ENCODE measurements at places on chromosomes 1 and 21. TPM values are rescaled to one million over a fixed set of nuclear protein-coding genes. Genes with fewer than 3 reads are reported as not detected.

HES3 gene
- total RNA-seq = not detected

- no peak for DNase-seq
Observed at GRCh38 chr21:33308586-33309490, 15.9 kb upstream of the IFNAR1 start.

DNA sequence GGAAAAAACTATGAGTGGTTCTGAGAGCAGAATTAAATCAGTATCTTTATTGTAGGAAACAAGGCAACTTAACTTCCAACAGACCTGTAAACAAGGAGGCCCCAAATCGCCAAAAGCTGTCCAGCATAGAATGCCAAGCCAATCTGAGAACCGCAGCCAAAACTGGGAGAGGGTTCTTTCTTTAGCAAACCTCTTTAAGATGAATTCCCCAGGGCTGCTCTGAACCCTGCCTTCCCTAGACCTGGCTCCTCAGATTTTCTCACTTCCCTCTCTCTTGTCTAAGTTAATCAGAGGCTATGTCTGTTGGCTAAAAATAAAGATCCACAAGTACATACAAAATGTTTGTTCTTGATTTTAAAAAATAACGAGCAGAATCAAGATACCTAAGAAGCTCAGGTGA, 141.4 kb downstream of the SMYD3 start:
- no peak for DNase-seq

PLD5 gene
- not detected for total RNA-seq

DNA sequence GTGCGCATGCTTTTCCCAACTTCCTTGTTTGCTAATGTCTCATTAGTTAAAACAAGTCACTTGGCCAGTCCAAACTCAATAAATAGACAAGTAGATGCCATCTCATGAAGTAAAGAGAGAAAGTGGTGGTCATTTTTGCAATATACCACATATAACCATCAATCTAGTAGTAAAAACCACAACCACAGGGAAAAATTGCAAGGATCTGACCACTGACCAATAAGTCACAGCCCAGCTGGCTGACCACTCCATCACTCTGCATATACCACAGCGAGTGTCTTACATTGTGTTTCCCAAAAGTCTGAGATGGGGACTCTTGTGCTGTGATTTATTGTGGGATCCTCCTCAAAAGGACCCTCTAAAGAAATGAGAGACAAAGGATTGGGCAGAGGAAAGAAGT, 76.0 kb downstream of the FH start:
- DNase-seq = no peak

DNA sequence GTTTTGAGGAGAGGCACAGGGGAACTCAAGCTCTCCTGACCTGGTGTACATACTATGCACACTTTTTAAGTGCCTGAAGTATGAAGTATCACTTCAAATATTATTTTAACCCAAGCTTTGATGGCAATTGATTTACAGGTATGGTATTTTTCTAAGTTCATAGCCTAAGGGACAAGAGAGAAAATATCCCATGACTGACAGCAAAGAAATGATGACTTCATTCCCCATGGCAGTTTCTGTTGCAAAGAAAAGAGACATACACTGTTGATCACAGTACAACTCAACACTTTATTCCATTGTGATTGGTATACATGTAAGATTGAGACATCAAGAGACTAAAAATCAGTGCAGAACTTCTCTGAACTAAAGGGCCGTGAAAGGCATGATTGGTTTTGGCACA, 41.8 kb upstream of the BCL10 start:
- DNase-seq = no peak

MYOG gene
- not detected for total RNA-seq

GRCh38 chr1:231206856-231207255, 34.2 kb upstream of the GNPAT start:
- no peak for DNase-seq

FCRLB gene
- total RNA-seq = 5.3 TPM

RNF186 gene
- total RNA-seq = not detected

DNA sequence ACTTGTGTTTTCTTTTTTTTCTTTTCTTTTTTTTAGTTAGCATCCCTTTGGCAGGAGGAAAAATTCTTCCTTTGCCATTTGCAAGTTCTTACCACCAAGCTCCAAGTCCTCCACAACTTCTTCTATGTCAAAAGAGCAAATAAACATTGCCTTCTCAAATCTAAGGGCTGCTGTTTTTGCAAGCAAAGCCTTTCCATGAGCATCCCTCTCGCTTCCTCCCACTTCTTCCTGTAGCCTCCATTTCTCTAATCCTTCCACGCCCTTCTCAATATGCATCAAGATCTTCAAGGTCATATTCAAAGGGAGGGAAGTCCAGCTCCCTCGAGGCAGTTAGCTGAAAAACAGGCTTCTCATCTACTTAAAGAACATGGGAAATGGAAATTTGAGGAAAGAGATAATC, 147.1 kb downstream of the ADSS2 start:
- DNase-seq = no peak

DNA sequence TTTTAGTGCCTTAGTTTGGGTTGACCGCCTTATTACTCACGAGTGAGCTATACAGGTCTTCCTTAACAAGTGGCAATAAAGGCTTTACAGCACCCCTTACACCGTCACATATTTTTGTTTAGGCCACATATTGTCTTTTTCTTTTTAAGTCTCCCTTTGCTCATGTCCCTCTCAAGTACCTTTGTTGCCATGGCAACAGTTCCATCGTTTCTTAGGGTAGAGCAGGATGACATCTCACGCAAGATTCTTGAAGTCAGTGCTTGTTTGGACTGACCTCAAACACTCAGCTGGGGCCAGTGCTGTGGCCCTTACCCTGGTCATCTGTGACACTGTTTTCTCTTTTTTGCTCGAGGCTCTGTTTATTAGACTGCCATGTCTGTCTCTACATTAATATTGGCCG, 69.8 kb downstream of the PBX1 start:
- no peak for DNase-seq

GJC2 gene
- total RNA-seq = not detected

DNA sequence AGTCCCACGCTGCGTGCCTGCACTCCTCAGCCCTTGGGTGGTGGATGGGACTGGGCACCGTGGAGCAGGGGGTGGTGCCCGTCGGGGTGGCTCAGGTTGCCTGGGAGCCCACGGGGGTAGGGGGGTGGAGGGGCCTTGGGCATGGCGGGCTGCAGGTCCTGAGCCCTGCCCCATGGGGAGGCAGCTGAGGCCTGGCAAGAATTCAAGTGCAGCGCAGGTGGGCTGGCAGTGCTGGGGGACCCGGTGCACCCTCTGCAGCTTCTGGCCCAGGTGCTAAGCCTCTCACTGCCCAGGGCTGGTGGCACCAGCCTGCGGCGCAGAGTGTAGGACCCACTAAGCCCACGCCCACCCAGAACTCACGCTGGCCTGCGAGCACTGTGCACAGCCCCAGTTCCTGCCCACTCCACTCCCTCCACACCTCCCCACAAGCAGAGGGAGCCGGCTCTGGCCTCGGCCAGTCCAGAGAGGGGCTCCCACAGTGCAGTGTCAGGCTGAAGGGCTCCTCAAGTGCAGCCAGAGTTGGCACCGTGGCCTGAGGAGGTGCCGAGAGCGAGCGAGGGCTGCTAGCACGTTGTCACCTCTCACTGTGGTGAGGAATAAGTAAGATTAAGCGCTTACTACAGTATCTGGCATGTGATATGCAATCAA, 12.8 kb downstream of the TNNI3K start:
- no peak for DNase-seq

DNA sequence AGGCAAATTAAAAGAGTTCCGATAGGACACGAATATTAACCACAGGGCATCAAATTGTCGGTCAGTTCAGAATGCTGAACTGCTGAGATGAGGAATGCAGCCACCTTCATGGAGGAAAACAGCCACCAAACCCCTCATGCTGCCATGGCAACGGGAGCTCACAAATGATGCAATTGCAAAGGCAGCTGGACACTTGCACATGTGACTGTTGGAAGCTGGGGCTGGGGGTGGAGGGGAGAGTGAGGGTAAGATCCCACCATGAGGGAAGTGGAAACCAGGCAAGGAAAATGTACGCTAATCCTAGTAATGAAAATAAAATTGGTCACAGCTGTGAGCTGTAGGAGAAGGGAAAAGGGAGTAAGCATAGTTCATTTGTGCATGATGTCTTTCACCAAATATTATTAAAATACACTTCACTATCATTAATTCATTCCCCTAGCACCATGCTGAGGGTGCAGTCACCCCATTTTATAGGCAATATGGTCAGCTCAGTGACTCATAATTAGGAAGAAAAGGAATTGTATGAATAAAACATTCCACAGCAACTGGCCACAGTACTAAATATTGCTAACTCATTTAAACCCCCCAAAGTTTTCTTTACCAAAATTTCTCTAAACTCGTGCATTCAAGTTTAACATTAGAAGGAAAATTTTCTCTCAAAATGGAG, 15.3 kb downstream of the BECN2 start:
- no peak for DNase-seq

- DNase-seq = no peak
Observed at GRCh38 chr1:183604038-183604808, 14.0 kb upstream of the NCF2 start.

GRCh38 chr1:168894397-168894903, 165.4 kb upstream of the DPT start:
- no peak for DNase-seq

XKR8 gene
- 13.8 TPM for total RNA-seq

GRCh38 chr21:43827015-43827611, 37.7 kb downstream of the RRP1 start:
- peak; percentile 67 for DNase-seq

LAMB3 gene
- 77.3 TPM for total RNA-seq

GRCh38 chr1:154943649-154944400, 7.3 kb upstream of the PMVK start:
- no peak for DNase-seq

DNA sequence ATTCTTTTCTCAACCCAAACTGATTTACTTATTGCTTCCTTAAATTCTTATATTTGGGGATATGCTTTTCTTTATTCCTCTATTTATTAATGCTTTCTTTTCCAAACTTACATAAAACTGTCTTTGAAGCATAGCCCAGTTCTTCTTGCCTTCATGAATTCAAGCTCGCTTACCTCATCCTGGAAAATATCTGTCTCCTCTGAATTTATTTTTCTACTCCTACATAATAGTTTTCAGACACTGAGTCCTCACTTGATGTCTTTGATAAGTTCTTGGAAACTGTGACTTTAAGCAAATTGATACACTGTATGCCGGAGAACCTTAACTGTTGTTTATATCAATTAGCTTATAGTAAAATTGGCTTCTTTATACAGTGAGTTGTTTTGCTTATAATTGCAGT, 93.8 kb downstream of the ZFYVE9 start:
- DNase-seq = no peak

GRCh38 chr21:38878379-38879179, 72.8 kb downstream of the ETS2 start:
- DNase-seq = no peak

- no peak for DNase-seq
Observed at GRCh38 chr1:199226163-199226562, 587.3 kb downstream of the PTPRC start.

DNA sequence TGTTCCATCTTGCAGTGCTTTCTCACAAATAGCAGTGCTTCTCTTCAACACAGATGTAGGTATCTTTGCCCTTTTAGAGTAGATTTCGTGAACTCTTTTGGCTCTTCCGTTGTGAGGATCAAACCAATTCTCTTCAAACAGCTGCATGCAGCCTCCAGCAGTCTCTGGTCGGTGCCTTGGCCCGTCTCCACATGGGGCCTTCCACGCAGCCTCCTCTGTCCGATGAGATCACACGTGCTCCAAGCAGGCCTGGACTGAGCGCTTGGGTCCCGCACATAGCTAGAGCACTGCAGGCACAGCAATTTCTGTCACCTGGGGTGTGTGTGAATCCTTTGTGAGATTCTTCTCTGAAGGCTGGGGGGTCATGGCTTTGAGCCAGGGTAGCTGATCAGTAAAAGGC, 82.8 kb upstream of the KCNE2 start:
- DNase-seq = no peak

GRCh38 chr1:225445639-225446594, 18.1 kb upstream of the LBR start:
- DNase-seq = peak; percentile 90

GRCh38 chr21:42097860-42098454, 26.8 kb downstream of the UMODL1 start:
- DNase-seq = peak; percentile 92

CFH gene
- total RNA-seq = 5.7 TPM

DNA sequence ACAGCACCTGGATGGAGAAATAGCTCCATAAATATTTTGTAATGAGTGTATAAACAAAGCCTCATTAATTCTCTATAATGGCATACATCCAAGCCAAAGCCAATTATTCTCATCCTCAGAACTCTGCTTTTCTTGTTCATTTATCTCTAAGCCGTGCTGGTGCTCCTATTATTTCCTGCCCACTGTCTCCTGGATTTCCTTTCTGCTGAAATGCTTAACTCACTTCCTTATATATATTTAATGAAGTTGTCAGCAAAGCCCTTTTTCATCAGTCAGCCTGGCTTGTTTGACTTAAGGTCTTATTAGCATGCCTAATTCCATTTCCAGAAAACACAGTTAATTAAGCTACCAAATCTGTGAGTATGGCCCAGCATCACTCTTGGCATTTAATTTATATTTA, 93.4 kb downstream of the SLC25A24 start:
- DNase-seq = no peak

DNA sequence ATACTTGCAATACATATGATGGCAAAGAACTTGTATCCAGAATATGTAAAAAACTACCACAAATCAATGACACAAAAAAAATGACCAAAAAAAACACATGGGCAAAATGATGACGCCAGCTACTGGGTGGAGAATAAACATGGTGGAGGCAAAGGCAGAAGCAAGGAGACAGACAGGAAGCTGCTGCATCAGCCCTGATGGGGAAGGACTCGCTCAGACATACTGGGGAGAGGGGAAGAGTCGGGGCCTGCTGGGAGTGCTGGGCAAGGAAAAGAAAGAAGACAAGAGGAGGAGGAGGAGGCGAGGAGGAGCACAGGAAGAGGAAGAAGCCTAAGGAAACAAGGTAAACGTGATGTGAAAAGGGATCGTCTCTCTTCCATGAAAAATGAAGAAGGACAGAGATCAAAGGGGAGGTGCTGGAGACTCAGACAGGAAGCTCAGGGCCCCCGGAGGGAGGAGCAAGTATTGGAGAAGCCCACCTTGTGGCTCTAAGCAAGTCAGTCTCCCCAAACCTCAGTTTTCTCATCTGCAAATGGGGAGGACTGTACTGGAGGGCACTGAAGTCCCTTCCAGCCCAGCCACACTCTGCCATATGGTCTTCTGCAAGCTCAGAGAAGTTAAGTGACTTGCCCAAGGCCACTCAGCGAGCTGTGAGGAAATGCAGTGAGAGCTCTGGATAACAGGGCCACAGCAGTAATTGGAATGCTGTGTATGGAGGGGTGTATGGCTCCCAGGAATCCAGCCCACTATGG, 24.2 kb downstream of the OLFML2B start:
- DNase-seq = no peak

PSRC1 gene
- total RNA-seq = 21.8 TPM

Data from Caki2 (cell line).